ENCODE measurements at places on chromosomes 7 and 10. TPM values are rescaled to one million over a fixed set of nuclear protein-coding genes. Genes with fewer than 3 reads are reported as not detected.

DNA sequence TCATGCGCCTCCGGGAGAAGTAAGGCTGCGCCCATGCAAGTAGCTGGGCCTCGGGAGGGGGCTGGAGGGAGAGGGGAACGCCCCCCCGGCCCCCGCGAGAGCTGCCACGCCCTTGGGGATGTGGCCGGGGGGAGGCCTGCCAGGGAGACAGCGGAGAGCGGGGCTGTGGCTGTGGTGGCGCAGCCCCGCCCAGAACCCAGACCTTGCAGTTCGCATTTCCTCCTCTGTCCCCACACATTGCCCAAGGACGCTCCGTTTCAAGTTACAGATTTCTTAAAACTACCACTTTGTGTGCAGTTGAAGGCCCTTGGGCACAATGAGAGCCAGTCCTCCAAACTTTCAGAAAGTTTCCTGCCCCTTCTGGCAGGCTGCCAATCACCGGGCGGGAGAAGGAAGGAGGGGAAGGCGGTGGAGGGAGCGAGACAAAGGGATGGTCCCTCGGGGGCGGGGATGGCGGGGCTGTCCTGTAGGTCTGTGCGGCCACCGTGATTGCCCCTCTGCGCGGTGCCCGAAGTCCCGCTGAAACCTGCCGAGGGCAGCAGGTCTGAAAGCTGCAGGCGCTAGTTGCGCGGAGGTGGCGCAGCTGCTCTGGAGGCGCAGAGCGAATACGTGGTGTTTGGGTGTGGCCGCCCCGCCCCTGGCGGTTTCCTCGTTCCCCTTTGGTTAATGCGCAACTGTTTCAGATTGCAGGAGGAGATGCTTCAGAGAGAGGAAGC is 2.1 kb downstream of the VIM start:
- DNase-seq = peak; percentile 92

- no peak for DNase-seq
Observed at GRCh38 chr7:109868215-109868860, 1222.6 kb upstream of the LRRN3 start.

TUBB8 gene
- total RNA-seq = not detected

TAS2R4 gene
- total RNA-seq = 1.2 TPM

DNA sequence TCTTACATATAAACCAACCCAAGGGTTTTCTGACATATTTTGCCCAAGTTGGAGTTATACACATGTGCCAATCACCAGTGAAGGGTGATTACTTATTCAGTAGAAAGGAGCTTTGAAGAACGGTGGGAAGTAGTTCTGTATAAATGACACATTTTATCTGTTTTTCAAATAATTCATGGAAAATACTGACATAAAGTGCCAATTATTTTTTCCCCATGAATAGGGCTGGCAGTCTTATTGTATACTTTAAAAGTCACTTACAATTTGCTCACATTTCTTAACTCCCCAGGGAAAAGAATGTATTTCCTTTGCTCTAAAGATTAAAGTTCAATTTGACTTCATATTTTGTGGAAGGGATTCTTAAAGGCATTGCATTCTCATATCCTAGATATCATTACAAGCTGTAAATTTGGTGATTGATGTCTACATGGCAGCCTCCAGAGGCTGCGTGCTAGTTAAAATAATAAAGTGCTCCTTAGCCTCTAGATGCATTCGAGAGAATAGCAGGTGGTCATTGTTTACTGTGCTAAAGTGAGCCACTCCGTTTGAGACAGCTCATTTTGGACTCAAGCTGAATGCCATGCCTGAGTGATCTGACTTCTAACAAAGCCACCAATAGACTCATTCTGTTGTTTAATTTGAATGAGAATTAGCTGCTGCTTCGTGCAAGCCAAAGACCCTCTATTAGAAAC is 148.8 kb upstream of the NRP1 start:
- DNase-seq = no peak

AKR1D1 gene
- total RNA-seq = not detected

- no peak for DNase-seq
Observed at GRCh38 chr10:129417870-129418269, 49.2 kb upstream of the MGMT start.

DNA sequence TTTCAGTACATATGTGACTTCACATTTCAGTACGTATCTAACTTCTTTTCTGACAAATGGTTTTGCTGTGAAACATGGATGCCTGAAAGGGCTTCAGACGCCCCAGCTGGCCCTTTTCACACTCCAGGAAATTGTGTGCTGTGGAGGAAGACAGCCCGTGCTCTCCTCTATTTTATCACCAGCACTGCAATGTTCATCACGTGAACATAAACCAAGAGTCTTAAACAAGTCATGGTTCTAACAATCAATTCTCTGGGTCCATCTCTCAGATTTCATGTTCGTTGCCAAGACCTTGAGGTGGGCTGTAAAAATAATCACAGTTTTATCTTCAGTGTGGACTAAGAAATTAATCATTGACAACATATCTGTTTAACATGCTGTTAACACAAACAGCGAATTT is 141.2 kb downstream of the WDR37 start:
- DNase-seq = no peak

DNA sequence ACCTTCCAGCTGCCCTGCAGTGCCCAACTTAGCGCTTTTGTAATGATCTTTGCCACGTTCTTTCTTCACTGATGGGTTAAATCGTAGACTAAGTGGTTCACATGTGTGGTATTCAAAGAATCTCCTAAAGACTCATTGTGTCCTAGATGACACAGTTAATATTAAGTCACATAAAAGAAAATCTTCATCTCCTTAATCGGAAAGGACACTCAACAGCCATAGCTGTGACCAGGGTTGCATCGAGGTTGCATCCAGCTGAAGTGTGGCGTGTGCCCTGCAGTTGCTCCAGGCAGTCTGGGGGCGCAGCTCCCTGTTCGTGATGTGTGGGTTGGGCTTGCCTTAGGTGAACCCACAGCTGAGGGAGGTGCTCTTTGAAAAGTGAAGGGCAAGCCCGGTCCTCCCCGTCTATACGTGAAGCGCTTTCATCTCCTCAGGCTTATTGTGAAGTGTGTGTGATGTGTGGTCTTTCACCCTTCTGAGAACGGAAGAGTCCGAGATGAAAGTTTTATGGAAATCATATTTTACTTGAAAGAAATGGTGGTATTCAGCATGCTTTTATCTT is 122.7 kb downstream of the TRRAP start:
- DNase-seq = no peak

DNA sequence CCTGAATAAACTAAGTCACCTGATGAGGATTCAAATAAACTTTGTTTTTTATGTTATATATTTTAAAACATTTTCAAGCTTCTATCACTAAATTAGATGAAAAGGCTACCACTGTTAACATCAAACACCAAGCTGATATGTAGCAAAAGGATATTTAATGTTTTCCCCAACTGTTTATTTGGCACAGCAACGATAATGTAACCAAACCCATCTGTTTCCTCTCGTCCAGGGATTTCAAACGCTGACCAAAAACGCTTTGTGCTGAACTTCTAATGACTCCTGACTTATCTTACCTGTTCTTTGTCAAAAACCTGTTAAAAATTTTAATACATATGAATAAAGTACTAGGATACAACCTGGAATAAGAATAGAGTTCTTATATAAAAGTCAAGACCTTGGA is 30.5 kb downstream of the DCLRE1A start:
- DNase-seq = no peak

DNA sequence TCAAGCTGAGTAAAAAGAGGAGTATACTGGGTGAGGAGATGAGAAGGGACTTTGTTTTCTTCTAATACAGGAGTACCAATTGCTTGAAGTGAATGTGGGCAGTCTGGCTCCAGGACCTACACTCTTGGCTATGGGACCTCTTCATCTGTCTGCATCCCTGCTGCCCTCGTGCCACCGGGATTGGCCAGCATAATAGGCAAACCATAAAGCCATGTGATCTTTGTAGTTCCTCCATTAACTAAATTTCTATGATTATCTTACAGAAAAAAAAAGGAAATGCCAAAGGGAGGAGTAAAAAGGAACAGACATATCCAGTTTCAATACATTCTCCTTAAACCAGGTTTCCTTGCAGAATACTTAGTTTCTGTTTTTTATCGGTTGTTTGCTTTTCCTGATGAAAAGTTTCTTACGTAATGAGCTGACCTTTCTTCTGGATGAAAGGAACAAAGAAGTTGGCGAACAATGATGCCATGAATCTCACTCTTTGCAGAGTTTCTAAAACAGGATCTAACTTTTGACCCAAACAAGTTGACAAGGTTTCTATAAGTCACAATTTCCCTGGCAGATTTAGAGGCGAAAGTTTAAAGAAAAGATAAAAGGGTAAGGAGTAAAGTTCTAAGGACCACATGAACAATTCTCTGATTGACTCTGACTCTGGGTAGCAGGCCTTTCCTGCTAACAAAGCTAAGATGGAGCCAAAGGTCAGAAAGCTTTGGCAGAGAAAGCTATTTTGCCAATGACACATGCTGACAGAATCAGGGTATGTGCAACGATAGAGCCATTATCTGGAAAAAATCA is 54.1 kb downstream of the LAMB1 start:
- DNase-seq = no peak

SPDYE1 gene
- total RNA-seq = not detected

DNA sequence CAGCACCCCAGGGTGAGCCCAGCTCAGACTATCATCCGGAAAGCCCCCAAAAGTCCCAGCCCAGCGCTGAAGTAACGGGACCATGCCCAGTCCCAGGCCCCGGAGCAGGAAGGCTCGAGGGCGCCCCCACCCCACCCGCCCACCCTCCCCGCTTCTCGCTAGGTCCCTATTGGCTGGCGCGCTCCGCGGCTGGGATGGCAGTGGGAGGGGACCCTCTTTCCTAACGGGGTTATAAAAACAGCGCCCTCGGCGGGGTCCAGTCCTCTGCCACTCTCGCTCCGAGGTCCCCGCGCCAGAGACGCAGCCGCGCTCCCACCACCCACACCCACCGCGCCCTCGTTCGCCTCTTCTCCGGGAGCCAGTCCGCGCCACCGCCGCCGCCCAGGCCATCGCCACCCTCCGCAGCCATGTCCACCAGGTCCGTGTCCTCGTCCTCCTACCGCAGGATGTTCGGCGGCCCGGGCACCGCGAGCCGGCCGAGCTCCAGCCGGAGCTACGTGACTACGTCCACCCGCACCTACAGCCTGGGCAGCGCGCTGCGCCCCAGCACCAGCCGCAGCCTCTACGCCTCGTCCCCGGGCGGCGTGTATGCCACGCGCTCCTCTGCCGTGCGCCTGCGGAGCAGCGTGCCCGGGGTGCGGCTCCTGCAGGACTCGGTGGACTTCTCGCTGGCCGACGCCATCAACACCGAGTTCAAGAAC is 1.1 kb downstream of the VIM start:
- no peak for DNase-seq

DNA sequence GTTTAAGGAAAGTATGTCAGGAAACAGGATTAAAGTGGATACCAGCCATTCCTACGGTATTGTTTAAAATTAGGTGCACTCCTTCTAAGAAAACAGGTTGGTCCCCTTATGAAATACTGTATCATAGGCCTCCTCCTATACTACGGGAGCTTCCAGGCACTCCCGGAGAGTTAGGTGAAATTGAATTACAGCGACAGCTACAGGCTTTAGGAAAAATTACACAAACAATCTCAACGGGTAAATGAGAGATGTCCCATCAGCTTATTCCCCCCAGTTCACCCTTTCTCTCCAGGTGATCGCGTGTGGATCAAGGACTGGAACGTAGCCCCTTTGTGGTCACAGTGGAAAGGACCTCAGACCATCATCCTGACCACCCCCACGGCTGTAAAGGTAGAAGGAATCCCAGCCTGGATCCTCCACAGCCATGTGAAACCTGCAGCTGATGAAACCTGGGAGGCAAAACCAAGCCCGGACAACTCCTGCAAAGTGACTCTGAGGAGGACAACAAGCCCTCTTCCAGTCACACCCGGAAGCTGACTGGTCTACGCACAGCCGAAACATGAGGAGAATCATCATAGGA is 25.1 kb upstream of the GHITM start:
- peak; percentile 3 for DNase-seq

GRCh38 chr10:45483002-45483401 is 109.0 kb downstream of the ALOX5 start:
- DNase-seq = no peak

DNA sequence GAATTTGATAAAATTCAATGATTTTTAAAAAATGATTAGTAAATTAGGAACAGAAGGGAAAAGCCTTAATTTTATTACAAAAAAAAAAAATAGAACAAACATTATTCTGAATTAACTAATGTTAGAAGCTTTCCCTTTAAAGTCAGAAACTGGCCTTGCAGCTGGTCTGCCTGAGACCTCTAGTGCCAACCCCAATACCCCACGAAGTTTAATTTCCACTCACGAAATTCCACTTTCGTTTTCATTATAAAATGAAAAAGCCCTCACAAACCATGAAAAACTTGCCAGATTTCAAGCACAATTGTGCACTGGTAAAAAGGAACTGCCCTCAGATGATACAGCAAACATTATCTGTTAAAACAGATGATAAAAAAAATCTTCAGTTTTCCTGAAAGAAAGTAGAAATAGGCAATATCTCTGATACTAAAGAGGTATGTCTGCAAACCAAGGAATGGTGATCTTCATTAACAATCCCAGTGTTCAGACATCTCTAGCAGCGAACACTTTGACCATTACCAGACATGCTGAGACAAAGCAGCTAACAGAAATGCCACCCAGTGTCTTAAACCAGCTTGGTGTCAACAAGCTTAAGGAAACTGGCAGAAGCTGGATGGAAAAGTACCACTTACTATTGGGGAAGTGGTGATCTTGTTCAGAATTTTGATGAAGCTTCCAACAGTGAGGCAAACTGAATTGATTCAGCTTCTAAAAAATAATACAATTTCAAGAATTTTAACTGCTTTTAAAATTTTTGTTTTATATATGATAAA is 80.2 kb downstream of the PALS2 start:
- DNase-seq = no peak

DNA sequence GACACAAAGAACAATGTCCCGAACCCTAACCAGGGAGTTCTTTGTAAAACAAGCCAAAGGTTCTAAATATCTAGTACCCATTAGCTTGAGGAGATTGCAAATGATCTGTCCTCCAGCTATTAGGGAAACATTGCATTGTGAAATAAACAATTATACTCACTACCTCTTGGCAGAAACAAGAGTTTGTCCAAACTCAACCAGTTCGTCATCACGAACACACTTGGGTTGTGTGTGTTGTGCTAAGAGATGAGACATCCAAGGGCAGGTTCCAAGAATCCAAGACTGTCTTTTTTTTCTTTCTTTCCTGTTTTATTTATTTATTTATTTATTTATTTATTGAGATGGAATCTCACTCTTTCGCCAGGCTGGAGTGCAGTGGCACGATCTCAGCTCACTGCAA is 793.1 kb upstream of the AUTS2 start:
- DNase-seq = no peak

AKR1C1 gene
- total RNA-seq = not detected

DNA sequence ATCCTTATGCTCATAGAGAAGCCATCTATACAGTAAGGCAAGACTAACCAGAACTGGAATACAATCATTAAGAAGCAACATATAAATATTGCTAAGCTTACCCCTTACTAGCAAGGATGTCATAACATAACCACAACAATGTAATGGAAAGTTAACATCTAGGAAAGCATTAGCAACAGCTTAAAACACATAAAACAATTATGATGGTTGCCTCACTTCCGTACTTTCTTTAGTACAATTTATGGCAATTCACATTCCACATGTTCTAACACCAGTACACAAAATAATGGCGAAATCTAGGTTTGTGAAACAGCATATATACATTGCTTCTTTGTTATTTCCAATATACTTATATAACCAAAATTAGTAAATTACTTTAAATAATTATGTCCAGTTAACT is 195.0 kb downstream of the AHR start:
- no peak for DNase-seq
